ENCODE measurements at places on chromosomes 16 and 17.

GRCh38 chr16:54431997-54432896, 145.7 kb upstream of the IRX3 start:
- DNase-seq: no peak

- no peak for DNase-seq
These were observed 42.1 kb upstream of the BHLHA9 start for GRCh38 chr17:1227917-1228780.

DNA sequence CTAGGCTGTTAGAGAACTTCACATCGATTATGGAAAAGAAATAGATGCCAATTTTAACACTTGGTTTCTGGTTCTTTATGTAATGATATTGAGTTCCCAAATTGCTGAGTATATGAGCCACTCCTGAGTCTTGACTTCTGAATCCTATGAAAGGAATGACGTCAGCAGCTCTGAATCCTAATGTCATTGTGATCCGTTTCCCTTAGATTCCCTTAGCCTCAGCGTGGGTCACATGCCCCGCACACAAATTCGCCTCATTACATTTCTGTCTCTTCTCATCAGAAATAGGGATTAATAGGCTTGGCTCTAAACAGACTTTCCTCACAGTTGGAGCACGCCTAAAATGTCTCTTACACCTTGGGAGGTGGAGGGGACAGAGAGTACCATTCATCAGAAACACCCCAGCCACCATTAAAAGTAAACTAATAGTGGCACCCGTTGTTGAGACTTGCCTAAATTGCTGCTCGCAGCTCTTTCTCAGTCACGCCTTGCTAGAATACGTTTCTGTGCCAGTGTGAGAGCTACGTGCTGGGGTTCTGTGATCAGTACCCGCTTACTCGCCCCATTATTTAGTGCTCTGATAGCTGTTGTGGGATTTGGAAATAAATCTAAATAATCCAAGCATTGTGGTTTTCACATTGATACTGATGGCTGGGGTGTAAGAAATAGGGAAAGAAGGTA, 7.1 kb downstream of the MRM3 start:
- DNase-seq: no peak

DNA sequence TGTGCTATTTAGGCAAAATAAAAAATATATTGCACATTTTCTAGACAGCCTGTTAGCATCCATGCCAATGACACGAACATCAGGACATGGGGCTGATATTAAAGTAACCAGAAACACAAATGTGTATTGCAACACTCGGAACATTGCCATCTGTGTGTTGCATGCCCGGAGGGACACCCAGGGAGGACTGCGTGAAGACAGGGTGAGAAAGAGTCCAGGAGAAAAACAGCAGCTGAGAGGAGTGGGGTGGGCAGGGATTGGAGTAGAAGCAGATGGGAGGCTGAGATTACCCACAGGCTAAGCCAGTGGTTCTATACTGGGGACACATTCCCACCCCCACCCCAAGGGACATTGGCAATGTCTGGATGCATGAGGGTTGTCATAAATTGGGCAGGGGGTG, 114.8 kb downstream of the GRIN2A start:
- DNase-seq: no peak

- DNase-seq: peak; percentile 23
These were observed 3.5 kb upstream of the LCMT1 start for GRCh38 chr16:25108054-25108453.

DNA sequence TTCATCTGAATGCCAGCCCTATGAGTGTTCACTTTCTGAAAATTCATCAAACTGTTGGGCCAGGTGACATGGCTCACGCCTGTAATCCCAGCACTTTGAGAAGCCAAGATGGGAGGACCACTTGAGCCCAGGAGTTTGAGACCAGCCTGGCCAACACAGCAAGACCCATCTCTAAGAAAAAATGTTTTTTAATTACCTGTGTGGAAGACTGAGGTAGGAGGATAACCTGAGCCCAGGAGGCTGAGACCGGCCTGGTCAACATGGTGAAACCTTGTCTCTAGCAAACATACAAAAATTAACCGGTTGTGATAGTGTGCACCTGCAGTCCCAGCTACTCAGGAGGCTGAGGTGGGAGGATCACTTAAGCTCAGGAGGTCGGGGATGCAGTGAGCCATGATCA, 10.3 kb downstream of the MYH11 start:
- DNase-seq: no peak

DNA sequence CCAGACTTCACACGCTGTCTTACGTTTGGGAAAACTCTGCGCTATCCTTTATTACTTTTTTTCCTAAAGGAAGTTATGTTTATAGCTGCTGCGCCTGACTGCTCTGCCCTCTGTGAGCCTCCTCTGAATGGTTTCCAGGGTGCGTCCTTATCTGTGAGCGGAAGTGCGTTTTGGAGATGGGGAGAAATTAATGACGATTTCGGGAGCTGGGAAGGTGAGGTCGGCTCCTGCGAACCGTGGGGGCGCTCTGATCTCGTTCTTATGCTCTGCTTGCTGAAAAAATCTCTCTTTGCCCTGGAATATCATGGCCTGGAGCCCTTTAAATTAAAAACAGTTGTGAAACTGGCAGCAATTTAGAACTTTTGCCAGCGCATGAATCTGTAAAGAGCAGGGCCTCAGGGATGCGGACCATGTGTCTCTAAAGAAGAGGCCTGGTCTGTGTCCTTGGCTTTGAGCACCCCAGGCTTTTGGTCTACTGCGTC, 135.7 kb upstream of the ZFHX3 start:
- DNase-seq: no peak

- DNase-seq: no peak
These were observed 5.8 kb downstream of the PPY start for GRCh38 chr17:43936434-43936833.

DNA sequence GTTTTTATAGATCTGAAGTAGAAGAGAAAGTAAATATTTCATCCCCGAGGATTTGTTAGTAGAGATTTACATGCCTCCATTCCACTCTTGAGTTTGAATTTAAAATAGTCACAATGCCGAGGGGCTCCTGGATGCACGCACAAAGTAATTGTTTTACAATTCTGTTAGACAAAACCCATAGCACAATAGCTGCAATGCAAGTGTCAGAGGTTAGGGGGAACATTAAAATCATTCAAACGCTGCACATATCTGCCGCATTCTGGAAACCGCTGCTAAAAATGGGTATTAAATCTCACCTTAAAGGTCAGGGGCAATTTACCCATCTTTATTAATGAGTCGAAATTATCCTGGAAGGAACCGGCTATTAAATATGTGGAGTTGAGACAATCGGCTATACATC, 528.5 kb upstream of the HSBP1 start:
- no peak for DNase-seq

DNA sequence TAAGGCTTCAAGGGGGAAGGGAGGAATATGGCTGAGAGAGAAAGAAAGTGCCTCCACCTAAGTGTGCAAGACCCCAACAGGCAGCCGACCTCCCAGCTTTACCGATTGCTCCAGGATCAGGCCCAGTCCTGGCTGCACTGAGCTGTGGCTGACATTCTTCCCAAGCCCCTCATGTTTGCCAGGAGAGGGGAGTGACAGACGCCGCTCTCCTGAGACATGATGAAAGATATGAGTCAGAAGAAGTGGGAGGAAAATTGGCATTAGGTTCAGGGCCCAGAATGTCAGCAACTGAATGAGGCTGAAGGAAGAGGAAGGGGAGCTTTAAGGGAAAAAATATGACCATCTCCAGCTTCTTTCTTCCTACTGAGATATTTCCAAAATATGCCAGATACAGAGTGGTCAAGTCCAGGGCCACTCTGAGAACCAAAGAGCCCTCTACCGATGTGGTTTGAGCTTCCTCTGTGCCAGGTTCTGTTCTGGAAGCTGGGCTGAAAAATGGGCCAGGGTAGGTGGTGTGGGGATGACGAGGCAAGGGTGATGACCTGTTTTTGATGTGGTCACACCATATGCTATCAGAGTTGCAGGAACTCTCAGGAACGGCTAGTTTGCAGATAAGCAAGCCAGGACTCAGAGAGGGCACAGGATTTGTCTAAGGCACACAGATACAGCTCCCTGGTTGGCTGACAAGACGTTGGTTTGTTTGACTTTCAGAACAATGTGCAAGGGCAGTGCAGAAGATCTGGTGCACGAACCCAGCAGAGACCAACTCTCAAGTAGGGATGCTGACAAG, 176.7 kb downstream of the SOX9 start:
- no peak for DNase-seq

- DNase-seq: no peak
These were observed 5.8 kb downstream of the ZG16B start for GRCh38 chr16:2835638-2836493.

- no peak for DNase-seq
These were observed 43.6 kb upstream of the MMP2 start for GRCh38 chr16:55435387-55435786.

- DNase-seq: no peak
These were observed 302.3 kb downstream of the SLC39A11 start for GRCh38 chr17:72790190-72790589.

DNA sequence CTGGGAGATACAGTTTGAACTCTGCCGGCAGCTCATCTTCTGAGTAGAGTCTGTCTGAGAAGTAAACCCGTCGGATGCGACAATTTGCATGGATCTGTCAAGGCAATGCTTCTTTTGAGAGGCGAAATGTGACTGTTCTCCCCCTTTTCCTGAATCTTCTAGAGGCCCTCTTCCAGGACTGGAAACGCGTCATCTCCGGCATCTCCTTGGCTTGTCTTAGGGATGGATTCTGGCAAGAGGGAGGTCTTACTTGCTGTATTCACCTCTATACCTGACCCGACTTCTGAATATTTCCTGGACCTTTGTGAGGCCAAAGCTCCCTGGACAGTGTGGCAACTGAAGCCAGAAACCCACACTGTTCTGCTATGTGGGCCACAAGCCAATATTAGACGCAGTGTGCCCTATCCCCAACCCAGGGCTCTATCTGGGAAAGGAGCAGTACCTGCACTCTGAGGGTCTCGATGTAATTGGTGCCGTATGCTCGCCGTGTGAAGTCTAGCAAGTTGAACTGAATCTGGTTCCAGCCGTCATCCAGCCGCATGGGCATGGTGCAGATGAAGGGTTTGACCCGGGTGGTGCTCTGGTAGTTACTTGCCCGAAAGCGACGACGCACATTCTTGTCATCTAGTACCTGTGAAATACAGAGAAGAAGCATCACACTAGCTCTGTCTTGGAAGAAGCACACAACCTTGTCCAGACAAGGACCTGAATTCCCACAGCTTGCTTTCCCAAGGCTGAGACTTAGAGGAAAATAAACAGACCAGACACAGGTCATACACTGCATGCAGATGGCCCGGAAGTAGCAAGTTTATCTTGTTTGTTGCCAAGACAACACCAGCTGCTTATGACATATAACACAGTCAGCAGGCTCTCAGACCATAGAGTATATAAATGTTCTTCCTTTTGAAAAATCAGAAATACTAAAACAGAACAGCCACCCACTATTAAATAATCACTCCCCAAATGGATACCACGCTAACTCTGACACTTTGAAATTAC, 14.1 kb downstream of the CFAP20 start:
- DNase-seq: no peak

- DNase-seq: no peak
These were observed 672.5 kb upstream of the KIF2B start for GRCh38 chr17:53150101-53150698.

- DNase-seq: no peak
These were observed 32.2 kb upstream of the CHMP6 start for GRCh38 chr17:80959330-80960036.

DNA sequence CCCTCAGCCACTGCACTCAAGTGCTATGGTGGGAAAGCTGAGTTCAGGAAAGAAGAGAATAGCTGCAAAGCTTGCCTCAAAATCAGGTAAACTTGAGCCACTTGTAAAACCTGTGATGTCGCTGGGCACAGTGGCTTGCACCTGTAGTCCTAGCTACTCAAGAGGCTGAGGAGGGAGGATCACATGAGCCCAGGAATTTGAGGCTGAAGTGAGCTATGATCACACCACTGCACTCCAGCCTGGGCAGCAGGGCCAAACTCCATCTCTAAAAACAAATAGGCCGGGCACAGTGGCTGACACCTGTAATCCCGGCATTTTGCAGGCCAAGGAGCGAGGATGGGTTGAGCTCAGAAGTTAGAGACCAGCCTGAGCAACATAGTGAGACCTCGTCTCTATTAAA, 26.4 kb upstream of the SMURF2 start:
- no peak for DNase-seq

DNA sequence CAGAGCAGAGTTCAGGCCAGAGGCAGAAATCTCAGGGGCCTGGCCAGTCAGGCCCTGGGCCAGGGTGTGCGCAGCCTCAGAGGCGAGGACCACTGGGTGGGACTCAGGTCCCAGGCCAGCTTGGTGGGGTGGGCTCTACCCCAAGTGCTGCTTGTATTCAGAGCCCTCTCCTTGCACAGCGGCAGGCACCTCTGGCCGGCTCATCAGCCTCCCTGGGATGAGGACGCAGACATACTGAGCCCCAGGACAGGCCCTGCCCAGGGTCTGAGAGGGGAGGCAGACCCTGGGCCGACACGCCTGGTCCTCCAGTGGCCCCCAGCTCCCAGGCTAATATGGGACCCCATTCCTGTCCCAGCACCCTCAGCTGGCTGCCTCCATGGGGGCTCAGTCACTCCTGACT, 7.6 kb upstream of the IL27 start:
- no peak for DNase-seq

- DNase-seq: no peak
These were observed 6.4 kb upstream of the VEZF1 start for GRCh38 chr17:57994436-57994835.

- no peak for DNase-seq
These were observed 191.1 kb upstream of the TBX2 start for GRCh38 chr17:61208301-61209105.

- no peak for DNase-seq
These were observed 16.7 kb upstream of the LASP1NB start for GRCh38 chr17:38908676-38909181.

- DNase-seq: no peak
These were observed 15.4 kb downstream of the SMTNL2 start for GRCh38 chr17:4599505-4600281.

DNA sequence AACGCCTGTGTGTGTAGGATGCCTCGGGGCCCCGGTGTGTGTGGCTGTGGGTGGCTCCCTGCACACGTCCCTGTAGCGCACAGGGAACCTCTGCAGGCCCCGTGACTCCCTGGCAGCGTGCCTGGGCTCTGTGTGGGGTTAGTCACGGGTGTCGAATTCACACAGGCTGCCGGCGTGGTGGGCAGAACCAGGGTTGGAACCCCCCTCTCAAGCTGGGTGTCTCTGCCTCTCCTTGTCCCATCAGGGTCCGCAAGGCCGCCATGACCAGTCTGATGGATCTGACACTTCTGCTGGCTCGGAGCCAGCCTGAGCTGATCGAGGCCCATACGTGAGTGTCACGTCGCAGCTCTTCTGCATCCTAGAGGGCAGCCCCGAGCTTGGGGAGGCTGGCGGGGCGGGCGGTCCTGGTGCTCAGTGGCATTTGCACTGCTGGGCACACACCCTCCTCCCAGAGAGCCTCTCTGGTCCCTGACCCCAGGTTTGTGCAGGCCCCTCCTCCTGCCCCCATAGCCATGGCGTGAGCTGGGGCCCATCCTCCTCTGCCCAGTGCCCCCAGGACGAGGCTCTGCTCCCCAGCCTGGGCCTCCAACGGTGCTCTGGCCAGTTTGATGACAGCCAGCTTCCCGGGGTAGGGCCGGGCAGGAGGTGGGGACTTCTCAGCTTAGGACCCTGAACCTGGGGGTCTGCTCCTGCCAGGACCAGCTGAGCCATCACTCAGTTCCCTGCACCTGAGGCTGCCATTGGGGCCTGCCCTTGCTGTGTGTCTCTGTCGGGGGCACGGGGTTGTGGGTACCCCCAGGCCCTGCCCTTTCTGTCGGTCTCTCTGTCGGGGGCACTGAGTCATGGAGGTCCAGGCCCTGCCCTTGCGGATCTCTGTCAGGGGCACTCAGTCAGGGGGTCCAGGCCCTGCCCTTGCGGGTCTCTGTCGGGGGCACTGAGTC, 88.1 kb upstream of the ZNF750 start:
- DNase-seq: no peak

- no peak for DNase-seq
These were observed 948.7 kb downstream of the KCNJ2 start for GRCh38 chr17:71118039-71118438.
